ENCODE measurements at places on chromosomes 4 and X.

- no peak for DNase-seq
Observed at GRCh38 chr4:44210750-44211149, 237.9 kb downstream of the KCTD8 start.

DNA sequence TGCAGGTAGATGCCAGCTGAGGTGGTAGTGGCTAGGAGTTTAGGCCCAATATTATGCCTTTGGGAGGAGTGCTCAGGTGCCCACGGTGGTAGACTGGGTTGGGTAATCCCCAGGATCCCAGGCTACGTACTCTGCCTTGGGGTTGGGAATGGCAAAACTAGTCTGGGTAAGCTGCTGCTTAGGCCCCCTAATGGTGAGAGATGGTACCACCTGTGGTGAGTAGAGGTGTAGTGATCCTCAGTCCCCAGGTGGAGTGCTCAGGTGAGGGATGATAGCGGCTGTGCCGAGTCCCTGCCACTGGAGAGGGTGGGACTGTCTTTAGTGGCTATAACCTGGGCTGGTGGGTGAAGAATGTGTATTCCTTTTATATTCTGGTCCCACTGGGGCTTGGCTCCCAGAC, 75.2 kb downstream of the IL1RAPL2 start:
- DNase-seq, result no peak

- no peak for DNase-seq
Observed at GRCh38 chr4:145525291-145525740, 43.7 kb downstream of the SMAD1 start.

- no peak for DNase-seq
Observed at GRCh38 chrX:39595977-39596376, 501.8 kb downstream of the BCOR start.

DNA sequence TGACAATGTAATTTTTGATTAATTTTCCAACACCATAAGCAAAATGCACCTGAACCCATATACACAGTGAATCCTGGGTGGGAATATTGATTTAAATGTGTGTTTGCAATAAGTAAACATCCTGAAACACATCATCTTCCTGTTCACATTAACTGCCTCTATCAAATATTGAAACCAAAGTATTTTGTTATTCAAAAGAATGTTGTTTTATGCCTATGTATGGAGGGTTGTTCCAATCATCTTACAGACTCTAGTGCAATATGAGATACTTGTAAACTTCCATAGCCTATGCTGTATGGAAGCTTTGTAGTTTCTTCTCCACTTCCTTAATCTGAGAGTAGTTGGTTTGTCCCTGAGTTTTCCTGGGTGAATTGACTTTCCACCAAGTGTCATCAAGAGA, 105.4 kb upstream of the SLC7A11 start:
- DNase-seq, result no peak

GRCh38 chr4:180333162-180333561, 1910.0 kb upstream of the TENM3 start:
- no peak for DNase-seq

DNA sequence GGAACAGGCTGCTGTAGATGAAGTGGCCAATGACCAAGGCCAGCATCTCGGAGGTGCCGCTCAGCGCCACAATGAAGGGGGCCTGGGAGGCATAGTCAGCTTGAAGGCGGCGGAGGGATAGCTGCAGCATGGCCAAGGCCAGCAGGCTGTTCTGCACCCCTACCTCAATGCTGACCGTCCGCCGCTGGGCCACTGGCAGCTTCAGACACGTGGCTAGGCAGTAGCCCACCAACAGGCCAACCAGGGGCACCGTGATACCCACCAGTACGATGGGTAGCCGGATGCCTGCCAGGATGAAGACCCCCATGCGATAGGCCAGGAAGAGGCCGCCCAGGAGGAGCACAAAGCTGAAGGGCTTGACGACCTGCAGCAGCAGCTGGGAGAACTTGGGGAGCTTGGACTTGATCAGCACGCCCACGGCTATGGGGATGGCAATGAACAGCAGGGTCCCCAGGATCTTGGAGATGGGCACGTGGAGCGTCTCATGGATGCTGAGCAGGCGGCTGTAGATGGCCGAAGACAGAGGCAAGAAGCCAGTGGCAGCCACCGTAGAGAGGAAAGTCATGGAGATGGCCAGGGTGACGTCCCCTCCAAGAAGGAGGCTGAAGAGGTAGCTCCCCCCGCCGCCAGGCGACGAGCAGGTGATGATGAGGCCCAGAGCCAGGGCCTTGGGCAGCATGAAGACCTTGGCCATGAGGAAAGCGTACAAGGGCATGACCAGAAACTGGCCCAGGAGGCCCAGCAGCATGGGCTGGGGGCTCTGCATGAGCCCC, 1.3 kb upstream of the UBL4A start:
- DNase-seq, result no peak

GRCh38 chr4:111789901-111790640, 355.2 kb upstream of the FAM241A start:
- DNase-seq, result no peak

GRCh38 chr4:125676156-125676555, 361.4 kb downstream of the FAT4 start:
- no peak for DNase-seq

DNA sequence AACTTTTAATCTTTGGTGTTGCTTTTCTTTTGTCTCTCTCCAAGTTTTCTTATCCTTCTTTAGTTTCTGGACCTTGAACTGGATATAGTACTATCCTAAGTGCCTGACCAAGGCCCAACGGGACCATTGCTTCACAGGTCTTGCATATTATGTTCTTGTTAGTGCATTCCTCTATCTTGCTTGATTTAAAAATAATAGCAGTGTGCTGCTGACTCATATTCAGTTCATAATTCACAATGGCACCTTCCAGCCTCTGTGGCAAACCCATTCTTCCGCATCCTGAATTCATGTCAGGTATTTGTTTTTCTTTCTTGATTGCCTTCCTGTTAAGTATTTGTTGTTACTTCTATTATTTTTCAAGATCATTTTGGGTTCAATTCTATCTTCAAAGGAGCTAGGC, 197.1 kb upstream of the GIMD1 start:
- DNase-seq, result no peak

GRCh38 chr4:165630671-165631070, 242.4 kb upstream of the TLL1 start:
- DNase-seq, result no peak

- no peak for DNase-seq
Observed at GRCh38 chr4:38785041-38785790, 2.4 kb upstream of the TLR10 start.

GRCh38 chr4:105058177-105058812, 88.4 kb upstream of the TET2 start:
- no peak for DNase-seq

DNA sequence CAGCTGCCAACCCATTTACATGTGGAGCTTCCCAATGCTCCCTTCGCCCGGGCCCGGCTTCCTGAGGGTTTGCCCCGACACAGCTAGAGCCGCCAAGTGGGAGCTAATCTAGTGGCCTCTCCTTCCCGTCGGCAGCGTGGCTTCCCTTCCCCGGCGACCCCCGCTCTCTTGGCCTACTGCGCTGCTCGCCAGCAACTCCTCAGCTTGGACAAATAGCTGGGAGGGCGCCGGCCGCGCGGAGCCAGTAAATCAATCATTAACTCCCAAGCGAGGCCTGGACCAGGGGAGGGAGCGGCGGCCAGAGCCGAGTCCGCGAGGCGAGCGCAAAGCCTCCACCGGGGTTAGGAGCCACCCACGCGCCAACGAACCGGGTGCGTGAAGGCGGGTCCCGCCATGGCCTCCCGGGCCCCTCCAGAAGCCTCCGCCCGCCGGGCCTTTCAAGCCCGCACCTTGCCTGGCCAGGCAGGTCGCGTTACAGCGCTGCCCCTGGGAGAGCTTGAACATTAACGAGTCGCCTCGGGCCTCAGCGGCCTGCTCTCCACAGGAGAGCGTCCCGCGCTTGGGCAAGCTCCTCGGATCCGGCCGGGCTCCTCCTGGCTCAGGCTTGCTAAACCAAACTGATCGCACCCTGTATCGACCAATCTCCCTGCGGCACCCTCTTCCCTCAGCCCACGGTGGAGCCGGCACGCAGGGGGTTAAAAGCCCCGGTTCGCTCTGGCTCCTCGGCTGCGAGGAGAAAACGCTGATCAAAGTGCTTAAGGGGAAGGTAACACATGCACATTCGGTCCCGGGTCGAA, 10.6 kb upstream of the BCOR start:
- no peak for DNase-seq

- peak; percentile 28 for DNase-seq
Observed at GRCh38 chrX:48025561-48025960, 18.8 kb downstream of the SPACA5 start.

DNA sequence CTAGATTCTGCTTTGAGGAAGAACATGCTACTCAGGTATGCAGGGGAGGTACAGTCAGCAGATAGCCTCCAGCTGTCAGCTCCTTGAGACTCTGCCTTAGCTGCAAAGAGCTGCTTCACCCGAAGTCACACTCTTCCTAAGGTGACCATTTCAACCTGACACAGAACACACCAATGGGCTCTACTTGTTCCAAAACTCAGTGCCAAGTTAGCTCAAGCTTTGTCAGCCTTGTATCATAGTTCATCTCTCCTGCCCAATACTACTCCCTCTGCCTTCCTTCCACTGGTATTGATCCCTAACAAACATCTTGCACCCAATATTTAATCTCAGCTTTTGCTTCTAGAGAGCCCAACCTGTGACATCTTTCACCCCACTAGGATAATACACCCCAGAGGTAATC, 7.8 kb upstream of the SMARCA1 start:
- DNase-seq, result no peak

DNA sequence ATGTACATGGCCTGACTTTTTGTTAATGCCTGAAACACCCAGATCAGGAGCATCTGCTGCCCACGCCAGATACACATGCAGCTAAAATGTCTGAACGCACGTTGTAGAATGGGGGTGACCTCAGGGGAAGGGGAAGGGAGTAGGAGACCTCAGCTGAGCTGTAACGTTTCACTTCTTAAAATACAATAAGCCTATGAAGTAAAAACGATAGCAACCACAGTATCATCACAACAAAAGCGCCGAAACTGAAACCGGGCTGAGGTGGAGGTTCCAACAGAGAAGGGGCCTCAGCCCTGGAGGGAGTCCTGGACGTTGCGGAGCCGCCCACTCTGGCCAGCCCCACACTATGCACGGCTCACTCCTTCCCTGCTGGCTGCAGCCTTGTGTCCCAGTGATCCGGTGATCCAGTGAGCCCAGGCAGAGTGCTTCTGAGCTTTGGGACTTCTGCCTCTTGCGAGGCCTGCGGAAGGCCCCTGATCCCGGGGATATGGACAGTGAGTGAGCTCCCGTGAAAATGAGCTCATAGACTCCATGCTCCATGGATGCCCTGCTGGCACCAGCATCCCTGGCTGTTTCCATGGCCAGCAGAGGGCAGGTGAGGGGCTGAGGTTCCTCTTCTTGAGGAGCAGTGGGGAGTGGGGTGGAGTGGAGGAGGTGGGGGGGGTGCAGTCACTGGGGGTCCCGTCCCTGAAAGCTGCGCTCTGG, 52.0 kb downstream of the HMX1 start:
- peak; percentile 3 for DNase-seq

DNA sequence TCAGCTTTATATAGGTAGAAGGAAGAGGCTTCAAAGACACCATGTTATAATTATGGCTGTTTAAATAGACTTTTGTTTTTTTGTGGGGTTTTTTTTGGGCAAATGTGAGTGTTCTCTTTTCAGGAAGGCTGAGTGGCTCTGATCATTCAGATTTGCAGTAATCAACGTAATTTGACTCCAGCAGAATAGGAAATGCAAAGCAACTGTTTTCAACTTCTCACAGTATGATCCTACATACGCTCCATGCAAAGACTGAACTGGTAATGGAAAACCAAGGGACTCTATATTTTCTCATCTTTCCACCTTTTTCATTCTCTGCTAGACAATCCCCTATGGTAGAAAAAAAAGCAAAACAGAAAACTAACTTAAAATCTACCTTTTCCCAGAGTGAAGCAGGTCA, 10.8 kb downstream of the ADH1B start:
- DNase-seq, result no peak

DNA sequence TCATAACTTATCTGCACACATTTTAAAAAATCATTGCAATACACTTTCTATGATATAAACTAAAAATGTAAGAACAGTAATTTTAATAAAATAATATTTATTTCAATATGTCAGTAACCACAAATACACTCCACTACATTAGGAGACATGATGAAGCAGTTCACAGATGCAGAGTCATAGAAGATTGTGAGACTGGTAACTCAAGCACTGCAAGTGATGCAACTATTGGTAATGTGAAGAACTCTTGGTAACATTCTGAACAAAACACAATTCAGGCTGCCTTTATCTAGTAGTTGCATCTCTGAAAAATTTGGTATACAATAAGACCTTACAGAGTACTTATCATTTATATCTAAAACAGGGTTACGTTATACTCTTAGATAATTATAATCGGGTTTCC, 52.6 kb upstream of the LRAT start:
- DNase-seq, result no peak

DNA sequence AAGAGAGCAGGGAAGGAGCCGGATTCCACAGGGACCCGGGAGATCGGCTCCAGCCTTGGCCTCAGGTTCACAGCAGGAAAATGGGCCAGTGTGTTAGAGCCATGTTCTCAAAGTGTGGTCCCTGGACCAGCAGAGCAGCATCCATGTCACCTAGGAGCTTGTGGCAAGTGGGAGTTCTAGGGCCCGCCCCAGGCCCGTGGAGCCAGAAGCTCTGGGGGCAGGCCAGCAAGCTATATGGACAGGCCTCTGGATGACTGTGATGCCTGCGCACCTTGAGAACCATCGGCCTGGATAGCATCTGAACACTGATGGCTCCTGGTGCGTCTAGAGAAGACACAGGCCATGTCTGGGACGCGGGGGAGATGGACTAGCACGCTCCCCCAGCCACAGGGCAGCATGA, 33.7 kb downstream of the SH3TC1 start:
- no peak for DNase-seq

- DNase-seq, result no peak
Observed at GRCh38 chr4:166996216-166996615, 238.1 kb downstream of the SPOCK3 start.

Data from stimulated activated naive CD8-positive, alpha-beta T cell treated with anti-CD3 and anti-CD28 coated beads, Interleukin-15, amount 100 ng/mL, for 72 hours (primary cell).